ENCODE measurements at places on chromosomes 2 and 18. TPM values are rescaled to one million over a fixed set of nuclear protein-coding genes. Genes with fewer than 3 reads are reported as not detected.

- no peaks in the 10 kb centered on the region for H3K36me3 ChIP-seq
- H3K4me3 ChIP-seq: no peak overlapping the region
- H3K27me3 ChIP-seq: no peaks in the 10 kb centered on the region
- H3K4me1 ChIP-seq: no peaks in the 10 kb centered on the region
- no peak overlapping the region for H3K27ac ChIP-seq
Observed at GRCh38 chr2:48272199-48272598, 257.8 kb upstream of the STON1 start.

- H3K4me1 ChIP-seq: peaks cover 33% of the 10 kb centered on the region
- no peak for DNase-seq
- H3K27me3 ChIP-seq: no peaks in the 10 kb centered on the region
- H3K27ac ChIP-seq: no peak overlapping the region
- no peaks in the 10 kb centered on the region for H3K36me3 ChIP-seq
- no peak overlapping the region for H3K4me3 ChIP-seq
Observed at GRCh38 chr2:136214307-136215200, 96.6 kb upstream of the CXCR4 start.

DNA sequence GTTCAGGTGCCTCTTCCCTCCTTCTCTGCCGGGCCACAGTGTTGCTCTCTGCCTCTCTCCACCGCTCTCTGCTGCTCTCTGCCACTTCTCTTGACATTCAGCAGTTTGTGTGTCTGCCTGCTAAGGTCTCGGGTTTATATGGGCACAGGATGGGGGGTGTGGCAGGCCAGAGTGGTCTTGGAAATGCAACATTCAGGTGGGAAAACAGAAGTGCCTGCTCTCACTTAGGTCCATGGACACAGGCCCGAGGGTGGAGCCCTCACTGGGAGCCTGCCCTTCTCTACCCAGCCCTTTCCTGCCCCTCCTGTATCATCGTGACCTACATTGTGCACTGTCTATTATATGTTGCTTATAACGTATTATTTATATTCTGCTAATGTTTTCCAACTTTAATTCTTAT is 120.8 kb upstream of the TMEM18 start:
- H3K27me3 ChIP-seq: no peaks in the 10 kb centered on the region
- H3K27ac ChIP-seq: no peak overlapping the region
- H3K4me1 ChIP-seq: no peaks in the 10 kb centered on the region
- no peak overlapping the region for H3K4me3 ChIP-seq

- no peak overlapping the region for H3K4me3 ChIP-seq
- H3K27ac ChIP-seq: no peak overlapping the region
- H3K36me3 ChIP-seq: no peaks in the 10 kb centered on the region
- H3K27me3 ChIP-seq: no peaks in the 10 kb centered on the region
- H3K4me1 ChIP-seq: peaks cover 95% of the 10 kb centered on the region
- no peak for DNase-seq
Observed at GRCh38 chr2:108617617-108618016, 83.3 kb downstream of the LIMS1 start.

GRCh38 chr2:30410217-30410616 is 36.8 kb upstream of the LCLAT1 start:
- no peak for DNase-seq
- no peaks in the 10 kb centered on the region for H3K27me3 ChIP-seq
- no peak overlapping the region for H3K27ac ChIP-seq
- no peaks in the 10 kb centered on the region for H3K36me3 ChIP-seq

GRCh38 chr2:127423478-127423843 is 5.2 kb downstream of the PROC start:
- H3K4me1 ChIP-seq: peaks cover 4% of the 10 kb centered on the region
- no peaks in the 10 kb centered on the region for H3K27me3 ChIP-seq
- no peak overlapping the region for H3K27ac ChIP-seq
- no peak for DNase-seq
- no peak overlapping the region for H3K4me3 ChIP-seq
- H3K36me3 ChIP-seq: no peaks in the 10 kb centered on the region

GRCh38 chr2:240906141-240906910 is at the start of gene CROCC2:
CROCC2 (plus strand) TSS chr2:240906336; CDS start chr2:240906514, 178 bp downstream.
- no peaks in the 10 kb centered on the region for H3K4me1 ChIP-seq
- no peaks in the 10 kb centered on the region for H3K27me3 ChIP-seq
- DNase-seq: no peak

GRCh38 chr2:130374587-130375290 is 18.9 kb downstream of the PTPN18 start:
- no peak for DNase-seq
- H3K4me3 ChIP-seq: no peak overlapping the region
- no peaks in the 10 kb centered on the region for H3K36me3 ChIP-seq
- H3K4me1 ChIP-seq: peaks cover 42% of the 10 kb centered on the region

DNA sequence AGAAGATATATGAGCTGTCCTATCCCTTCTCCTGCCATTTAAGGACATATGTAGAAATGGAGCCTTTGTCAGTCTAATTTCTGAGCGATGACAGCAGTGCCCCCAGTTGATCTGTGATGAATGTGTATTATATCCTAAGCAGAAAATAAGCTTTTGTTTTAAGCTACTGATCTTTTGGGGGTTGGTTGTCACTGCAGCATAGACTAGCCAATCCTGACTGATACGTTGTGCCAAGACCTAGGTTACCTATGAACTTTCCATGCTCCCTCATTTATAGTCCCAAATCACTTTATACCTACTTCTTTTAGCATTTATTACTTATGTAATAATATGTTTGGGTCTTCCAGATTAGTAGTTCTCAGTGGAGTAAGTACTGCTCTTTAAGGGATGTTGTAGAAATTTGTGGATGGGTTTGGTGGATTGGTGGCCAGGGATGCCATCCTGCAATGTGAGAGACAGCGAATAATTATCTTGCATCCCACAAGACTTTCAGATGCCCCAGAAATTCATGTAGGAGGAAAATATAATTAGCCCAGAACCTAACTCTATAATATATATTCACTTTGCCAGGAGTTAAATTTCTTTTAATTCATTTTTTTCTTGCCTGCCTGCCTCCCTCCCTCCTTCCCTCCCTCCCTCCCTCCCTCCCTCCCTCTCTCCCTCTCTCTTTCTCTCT is 11.8 kb downstream of the SMAD4 start:
- H3K27ac ChIP-seq: no peak overlapping the region
- no peaks in the 10 kb centered on the region for H3K36me3 ChIP-seq
- DNase-seq: no peak
- H3K4me1 ChIP-seq: peaks cover 73% of the 10 kb centered on the region
- H3K27me3 ChIP-seq: no peaks in the 10 kb centered on the region

DNA sequence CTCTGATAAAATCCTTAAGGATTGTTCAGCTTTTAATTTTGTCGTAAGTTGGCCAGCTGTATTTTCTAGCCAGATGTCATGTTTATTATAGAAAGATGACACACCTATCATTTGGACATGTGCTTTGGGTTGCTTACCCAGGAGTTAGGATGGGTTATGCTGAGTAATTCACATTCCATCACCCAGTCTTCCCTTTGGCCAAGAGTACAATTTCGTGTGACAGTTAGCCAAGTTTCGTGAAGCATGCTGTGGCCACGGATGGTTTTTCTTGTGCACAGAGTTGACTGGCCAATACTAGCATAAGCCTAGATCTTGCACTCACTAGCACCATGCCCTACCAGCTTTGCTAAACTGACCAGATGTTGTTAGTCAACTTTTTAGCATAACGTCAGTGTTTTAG is 5.8 kb downstream of the MAPRE3 start:
- no peak overlapping the region for H3K27ac ChIP-seq
- no peak overlapping the region for H3K4me3 ChIP-seq
- H3K36me3 ChIP-seq: no peaks in the 10 kb centered on the region
- DNase-seq: no peak
- no peaks in the 10 kb centered on the region for H3K27me3 ChIP-seq

DNA sequence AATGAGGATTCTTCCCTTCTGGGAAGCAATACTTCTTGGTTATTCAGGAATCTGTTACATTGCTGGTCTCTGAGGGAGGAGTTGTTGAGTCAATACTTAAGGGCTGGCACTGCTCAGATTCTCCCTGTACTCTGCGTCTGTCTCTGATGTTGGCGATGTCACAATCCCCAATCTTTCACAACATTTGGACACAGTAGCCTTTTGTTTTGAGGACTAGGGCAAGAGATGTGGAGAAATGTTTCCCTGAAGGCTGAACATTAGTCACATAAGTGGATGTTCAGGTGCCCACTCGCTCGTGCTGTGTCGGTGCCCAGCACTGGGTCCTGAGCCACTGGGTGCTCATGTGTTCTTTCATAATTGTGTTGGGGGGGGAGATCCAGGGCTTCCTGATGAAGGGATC is 55.0 kb downstream of the MAPK4 start:
- H3K4me1 ChIP-seq: no peaks in the 10 kb centered on the region
- no peak for DNase-seq
- no peaks in the 10 kb centered on the region for H3K27me3 ChIP-seq
- H3K4me3 ChIP-seq: no peak overlapping the region

- H3K27ac ChIP-seq: no peak overlapping the region
- no peaks in the 10 kb centered on the region for H3K27me3 ChIP-seq
- no peaks in the 10 kb centered on the region for H3K36me3 ChIP-seq
Observed at GRCh38 chr2:165568361-165568760, 98.9 kb downstream of the CSRNP3 start.

GRCh38 chr18:73752965-73753364 is 394.7 kb downstream of the FBXO15 start:
- H3K27me3 ChIP-seq: no peaks in the 10 kb centered on the region
- no peak overlapping the region for H3K4me3 ChIP-seq
- H3K36me3 ChIP-seq: no peaks in the 10 kb centered on the region
- H3K4me1 ChIP-seq: no peaks in the 10 kb centered on the region
- DNase-seq: no peak
- no peak overlapping the region for H3K27ac ChIP-seq

GRCh38 chr2:105631922-105632321 is 112.8 kb upstream of the NCK2 start:
- no peak overlapping the region for H3K4me3 ChIP-seq
- H3K4me1 ChIP-seq: no peaks in the 10 kb centered on the region
- DNase-seq: no peak
- no peaks in the 10 kb centered on the region for H3K27me3 ChIP-seq
- no peaks in the 10 kb centered on the region for H3K36me3 ChIP-seq

DNA sequence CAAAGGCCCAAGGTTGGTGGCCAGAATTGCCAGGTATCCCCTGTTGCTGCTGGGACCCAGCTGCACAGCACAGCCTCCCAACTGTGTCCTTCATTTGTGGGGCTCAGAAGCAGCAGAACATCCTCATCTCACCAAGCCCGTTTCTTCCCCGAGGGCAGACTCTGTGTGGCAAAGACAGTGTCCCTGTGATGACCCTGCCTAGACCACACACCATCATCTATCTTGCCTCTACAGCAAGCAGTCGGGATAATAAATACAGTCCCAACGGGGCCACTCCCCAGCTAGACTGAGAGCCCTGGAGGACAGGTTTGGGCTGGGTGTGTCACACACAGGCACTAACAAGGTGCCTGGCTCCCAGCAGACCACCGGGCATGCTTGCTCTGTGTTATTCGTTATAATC is 93.4 kb downstream of the PTGR3 start:
- no peak for DNase-seq
- no peaks in the 10 kb centered on the region for H3K36me3 ChIP-seq
- H3K27ac ChIP-seq: no peak overlapping the region
- H3K4me1 ChIP-seq: no peaks in the 10 kb centered on the region
- H3K4me3 ChIP-seq: no peak overlapping the region

- H3K27ac ChIP-seq: no peak overlapping the region
- H3K27me3 ChIP-seq: no peaks in the 10 kb centered on the region
- H3K4me1 ChIP-seq: no peaks in the 10 kb centered on the region
Observed at GRCh38 chr18:41134426-41134825, 820.6 kb upstream of the PIK3C3 start.

DNA sequence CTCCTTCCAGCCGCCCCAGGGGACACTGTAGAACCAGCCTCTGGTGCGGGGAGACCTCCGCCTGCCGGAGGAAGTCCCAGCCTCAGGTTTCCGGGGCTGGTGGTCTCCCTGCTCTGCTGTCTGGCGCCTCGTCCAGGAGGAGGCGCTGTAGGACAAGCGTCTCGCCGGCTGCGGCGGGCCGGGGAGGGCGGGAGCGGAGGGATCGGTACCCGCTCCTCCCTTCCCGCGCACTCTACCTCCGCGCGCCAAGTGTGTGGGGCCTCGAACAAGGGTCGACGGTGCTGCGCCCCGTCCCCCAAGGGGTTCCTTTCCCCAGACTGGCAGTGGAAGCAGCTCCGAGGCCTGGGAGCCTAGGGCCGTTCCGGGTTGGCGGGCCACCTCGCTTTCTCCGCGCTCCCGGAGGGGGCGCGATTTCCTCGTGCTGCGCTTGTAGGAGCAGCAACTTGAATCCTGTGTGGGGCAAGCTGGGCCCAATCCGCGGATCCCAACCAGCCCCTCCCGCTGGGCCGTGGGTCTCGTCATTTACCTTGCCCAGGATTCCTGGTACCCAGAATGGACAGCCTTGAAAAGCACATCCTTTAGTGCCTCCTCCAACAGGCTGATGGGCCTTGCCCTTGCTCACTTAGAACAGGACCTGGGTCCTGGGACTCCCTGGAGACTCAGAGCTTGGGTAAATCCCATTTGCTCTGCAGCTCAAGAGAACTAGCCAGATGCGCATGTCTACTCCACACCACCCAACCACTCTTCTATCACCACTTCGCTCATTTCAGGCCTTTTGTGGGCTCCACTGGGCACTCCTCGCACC is 10.6 kb upstream of the HOXD4 start:
- peaks cover 28% of the 10 kb centered on the region for H3K4me1 ChIP-seq
- H3K36me3 ChIP-seq: no peaks in the 10 kb centered on the region
- no peak overlapping the region for H3K27ac ChIP-seq
- peak; percentile 70 for DNase-seq
- no peak overlapping the region for H3K4me3 ChIP-seq
- H3K27me3 ChIP-seq: peaks cover 85% of the 10 kb centered on the region

GRCh38 chr2:152493417-152493816 is 158.4 kb downstream of the FMNL2 start:
- no peaks in the 10 kb centered on the region for H3K36me3 ChIP-seq
- no peak overlapping the region for H3K27ac ChIP-seq
- no peaks in the 10 kb centered on the region for H3K27me3 ChIP-seq

DNA sequence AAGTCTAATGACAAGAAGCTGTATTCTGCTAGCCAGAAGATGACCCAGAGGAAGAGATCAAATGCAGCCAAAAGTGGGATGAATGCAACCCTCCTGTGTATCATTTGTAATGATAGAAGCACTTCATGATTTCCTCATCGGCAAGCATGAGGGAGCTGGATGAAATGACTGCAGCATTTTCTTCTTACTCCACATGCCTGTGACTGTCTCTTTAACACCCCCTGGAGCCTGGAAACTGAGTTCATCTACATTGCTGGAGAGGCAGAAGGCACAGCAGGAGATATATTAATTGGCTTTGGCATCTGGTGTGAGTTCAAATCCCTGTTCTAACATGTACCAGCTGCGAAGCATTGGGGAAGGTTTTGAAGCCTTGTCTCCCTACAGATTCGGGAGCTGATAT is 37.7 kb downstream of the ID2 start:
- H3K27me3 ChIP-seq: no peaks in the 10 kb centered on the region
- no peak overlapping the region for H3K27ac ChIP-seq
- H3K4me1 ChIP-seq: no peaks in the 10 kb centered on the region
- DNase-seq: no peak
- no peaks in the 10 kb centered on the region for H3K36me3 ChIP-seq

Gene EDAR
- 0.16 TPM for total RNA-seq

Gene OR6B3
- total RNA-seq: not detected

Gene PLGLB2
- total RNA-seq: 0.89 TPM

Gene NAT8
- total RNA-seq: not detected

Gene CGREF1
- total RNA-seq: 3.5 TPM

Gene SESTD1
- 1.6 TPM for total RNA-seq

Gene TMEM214
- 71.7 TPM for total RNA-seq

Measured in CD8-positive, alpha-beta memory T cell (primary cell).